Upper lobe of right lung (tissue), 1 donor: ENCODE measurements at places on chromosomes 13 and 19.

DNA sequence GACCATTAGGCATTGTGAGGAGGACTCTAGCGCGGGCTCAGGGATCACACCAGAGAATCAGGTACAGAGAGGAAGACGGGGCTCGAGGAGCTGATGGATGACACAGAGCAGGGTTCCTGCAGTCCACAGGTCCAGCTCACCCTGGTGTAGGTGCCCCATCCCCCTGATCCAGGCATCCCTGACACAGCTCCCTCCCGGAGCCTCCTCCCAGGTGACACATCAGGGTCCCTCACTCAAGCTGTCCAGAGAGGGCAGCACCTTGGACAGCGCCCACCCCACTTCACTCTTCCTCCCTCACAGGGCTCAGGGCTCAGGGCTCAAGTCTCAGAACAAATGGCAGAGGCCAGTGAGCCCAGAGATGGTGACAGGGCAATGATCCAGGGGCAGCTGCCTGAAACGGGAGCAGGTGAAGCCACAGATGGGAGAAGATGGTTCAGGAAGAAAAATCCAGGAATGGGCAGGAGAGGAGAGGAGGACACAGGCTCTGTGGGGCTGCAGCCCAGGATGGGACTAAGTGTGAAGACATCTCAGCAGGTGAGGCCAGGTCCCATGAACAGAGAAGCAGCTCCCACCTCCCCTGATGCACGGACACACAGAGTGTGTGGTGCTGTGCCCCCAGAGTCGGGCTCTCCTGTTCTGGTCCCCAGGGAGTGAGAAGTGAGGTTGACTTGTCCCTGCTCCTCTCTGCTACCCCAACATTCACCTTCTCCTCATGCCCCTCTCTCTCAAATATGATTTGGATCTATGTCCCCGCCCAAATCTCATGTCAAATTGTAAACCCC lies 2.8 kb upstream of the CEACAM5 start:
- H3K27ac ChIP-seq: no peak overlapping the region
- H3K36me3 ChIP-seq: no peaks in the 10 kb centered on the region
- H3K4me3 ChIP-seq: no peak overlapping the region
- DNase-seq: peak; percentile 72
- H3K27me3 ChIP-seq: peaks cover 15% of the 10 kb centered on the region
- no peaks in the 10 kb centered on the region for H3K4me1 ChIP-seq

GRCh38 chr19:3073931-3074595 lies 11.8 kb upstream of the TLE5 start:
- H3K27me3 ChIP-seq: no peaks in the 10 kb centered on the region
- peak overlapping the region; percentile 17 for H3K27ac ChIP-seq
- H3K4me1 ChIP-seq: peaks cover 3% of the 10 kb centered on the region
- H3K4me3 ChIP-seq: no peak overlapping the region

DNA sequence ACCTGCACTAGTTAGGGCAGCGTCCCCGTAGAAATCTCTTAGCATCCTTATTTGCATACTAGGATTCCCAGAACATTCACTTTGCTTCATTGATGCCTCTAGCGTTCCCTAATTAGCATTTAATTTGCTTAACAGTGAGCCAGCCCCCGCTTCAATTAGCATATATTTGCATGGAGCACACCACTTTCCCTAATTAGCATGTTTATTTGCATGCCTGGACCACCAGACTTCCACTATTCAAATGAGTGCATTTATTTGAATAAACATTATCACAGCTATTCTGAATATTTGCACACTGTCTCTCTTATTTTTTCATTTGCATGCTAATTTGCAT lies 69.6 kb downstream of the RYR1 start:
- DNase-seq: no peak
- H3K27me3 ChIP-seq: no peaks in the 10 kb centered on the region
- H3K27ac ChIP-seq: no peak overlapping the region
- H3K36me3 ChIP-seq: no peaks in the 10 kb centered on the region
- H3K4me3 ChIP-seq: no peak overlapping the region

DNA sequence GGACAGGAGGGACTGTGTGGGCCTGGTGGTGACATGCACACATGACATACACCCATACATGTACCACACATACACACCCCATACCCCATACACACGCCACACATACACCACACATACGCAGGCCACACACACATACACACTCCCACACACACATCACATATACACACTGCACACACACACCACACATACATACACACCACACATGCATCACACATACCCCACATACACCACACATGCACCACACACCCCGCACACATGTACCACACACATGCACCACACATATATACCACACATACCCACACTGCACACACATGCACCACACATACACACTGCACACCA lies 76.5 kb upstream of the KCTD15 start:
- no peaks in the 10 kb centered on the region for H3K36me3 ChIP-seq
- H3K4me1 ChIP-seq: no peaks in the 10 kb centered on the region
- DNase-seq: no peak
- no peak overlapping the region for H3K4me3 ChIP-seq

DNA sequence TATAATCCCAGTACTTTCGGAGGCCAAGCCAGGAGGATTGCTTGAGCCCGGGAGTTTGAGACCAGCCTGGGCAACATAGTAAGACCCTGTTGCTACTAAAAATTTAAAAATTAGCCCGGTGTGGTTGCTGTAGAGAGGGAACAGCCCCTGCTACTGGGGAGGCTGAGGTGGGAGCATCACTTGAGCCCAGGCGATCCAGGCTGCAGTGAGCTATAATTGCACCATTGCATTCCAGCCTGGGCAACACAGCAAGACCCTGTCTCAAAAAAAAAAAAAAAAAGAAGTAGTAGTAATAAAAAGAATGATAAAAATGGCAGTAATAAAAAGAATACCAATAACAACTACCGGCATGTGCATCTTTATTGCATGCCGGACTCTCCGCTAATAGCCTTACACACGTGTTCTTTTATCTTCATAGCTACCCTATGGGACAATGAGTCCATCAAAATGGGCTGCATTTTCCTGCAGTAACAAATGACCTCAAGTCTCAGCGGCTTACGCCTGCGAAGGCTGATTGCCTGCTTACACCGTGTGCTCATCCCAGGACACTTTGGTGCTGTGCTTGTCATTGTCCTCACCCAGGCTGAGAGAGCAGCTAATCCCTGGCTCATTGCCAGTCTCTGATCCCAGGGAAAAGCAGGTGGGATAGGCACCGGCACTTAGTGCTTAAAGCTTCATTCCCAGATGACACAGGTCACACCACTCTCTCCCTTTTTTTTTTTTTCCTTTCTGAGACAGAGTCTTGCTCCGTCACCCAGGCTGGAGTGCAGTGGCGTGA lies 14.4 kb upstream of the SYCN start:
- H3K4me3 ChIP-seq: no peak overlapping the region
- no peaks in the 10 kb centered on the region for H3K36me3 ChIP-seq
- no peak for DNase-seq
- H3K4me1 ChIP-seq: no peaks in the 10 kb centered on the region

DNA sequence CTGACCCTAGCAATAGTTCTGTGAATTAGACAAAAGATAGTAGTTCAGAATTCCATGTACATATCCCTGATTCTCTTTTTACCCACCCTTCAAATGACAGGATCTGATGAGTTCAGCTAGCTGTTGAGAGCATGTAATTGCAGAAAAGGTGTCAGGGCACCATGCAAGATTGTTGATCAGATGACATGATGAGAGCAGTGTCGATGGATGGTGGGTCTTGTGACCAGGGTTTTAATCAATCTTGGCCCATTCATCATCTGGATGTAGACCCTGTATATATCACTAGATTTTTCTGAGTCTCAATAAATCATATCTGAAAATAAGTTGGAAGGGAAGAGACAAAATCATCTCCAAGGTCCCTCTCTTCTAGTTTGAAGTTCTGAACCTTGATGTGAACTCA lies 379.0 kb downstream of the OXGR1 start:
- no peak overlapping the region for H3K4me3 ChIP-seq
- DNase-seq: no peak

DNA sequence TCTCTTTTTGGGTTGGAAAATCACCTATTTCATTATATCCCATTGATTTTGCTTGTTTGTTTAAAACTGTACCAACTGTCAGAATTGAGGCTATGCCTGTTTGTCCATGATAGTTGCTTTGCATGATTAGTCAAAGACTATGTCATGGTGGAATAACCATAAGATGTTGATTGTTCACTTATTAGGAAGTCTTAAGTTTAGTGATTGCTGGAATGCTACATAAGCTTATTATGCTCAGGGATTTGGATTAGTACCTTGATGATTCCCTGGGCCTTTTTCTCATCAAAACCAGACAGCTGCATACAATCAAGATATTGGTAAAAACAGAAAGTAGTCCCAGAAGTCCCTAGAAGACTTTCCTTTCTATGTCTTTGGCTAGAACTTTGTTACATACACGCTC lies 954.7 kb downstream of the PCDH9 start:
- H3K36me3 ChIP-seq: no peaks in the 10 kb centered on the region
- no peak for DNase-seq
- H3K4me1 ChIP-seq: no peaks in the 10 kb centered on the region
- H3K4me3 ChIP-seq: no peak overlapping the region
- H3K27me3 ChIP-seq: no peaks in the 10 kb centered on the region

DNA sequence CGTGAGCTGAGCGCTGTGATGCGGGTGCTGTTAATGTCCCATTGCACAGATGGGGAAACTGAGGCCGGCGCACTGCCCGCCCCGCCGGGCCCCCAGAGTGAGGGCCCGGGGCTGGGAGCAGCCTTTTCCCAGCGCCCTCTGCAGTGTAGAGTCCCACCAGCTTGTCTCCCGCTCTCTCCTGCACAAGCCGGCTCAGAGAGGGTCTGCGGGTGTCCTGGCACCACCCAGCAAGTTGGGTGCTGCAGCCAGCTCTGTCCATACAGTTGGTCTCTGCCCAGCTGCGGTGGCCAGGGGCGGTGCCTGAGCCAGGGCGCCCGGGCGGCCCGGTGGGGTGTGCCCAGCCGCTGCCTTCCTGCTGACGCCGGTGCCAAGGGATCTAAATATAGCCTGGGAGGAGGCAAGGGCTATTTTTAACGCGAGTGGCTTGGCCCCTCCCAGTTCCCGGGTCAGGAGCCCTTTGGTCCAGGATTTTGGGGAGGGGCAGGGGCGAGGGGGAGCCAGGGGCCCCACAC lies 19.3 kb downstream of the GADD45B start:
- H3K27me3 ChIP-seq: no peaks in the 10 kb centered on the region
- H3K27ac ChIP-seq: peak overlapping the region; percentile 82
- peak overlapping the region; percentile 63 for H3K4me3 ChIP-seq
- peaks cover 35% of the 10 kb centered on the region for H3K4me1 ChIP-seq

DNA sequence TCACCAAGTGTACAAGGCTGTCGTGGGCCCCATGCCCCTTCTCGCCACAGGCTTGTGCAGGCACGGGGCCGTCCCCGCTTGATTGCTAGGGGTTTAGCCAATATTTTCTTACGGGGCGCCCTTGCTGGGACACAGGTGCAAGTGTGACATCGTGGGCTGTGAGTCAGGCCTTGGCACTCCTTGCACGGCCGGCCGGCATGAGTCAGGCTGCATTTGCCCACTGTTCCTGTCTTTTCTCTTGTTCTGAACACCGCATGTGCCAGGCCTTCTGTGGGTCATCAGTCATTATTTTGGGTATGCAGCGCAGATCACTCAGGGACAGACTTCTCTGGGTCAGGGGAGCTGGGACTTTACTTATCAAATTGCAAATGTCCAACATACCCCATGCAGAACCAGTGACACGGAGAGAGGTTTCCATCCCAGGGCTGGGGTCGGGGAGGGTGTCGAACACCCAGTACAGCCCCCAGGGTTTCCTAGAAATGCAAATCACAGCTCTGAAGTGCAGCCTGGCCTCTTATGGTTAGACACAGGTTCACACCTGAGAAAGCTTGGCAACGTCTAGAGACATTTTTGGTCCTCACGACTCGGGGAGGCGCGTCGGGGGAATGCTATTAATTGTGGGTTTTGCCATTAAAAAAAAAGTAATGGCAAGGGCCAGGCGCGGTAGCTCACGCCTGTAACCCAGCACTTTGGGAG lies 22.5 kb upstream of the KLF2 start:
- H3K27me3 ChIP-seq: no peaks in the 10 kb centered on the region
- H3K4me3 ChIP-seq: no peak overlapping the region
- H3K36me3 ChIP-seq: no peaks in the 10 kb centered on the region
- H3K27ac ChIP-seq: no peak overlapping the region
- no peak for DNase-seq

DNA sequence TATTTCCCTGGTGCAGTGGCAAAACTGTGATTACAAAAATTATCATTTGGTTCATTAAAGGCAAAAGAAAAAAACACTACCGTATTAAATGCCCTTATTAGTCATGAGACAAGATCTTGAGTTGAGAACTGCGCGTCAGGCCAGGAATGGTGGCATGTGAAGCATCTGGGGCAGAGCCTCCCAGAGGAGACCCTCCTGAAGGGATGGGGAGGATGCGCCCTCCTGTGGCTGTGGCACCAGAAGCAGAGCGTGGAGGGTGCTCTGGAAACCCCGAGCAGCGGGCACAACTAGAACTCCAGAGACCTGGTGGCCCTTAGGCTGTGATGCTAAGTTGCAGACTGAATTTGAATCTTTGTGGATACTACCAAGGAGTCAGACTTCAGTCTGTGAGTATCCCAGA lies 11.5 kb downstream of the CUL4A start:
- no peak for DNase-seq
- H3K36me3 ChIP-seq: peaks cover 48% of the 10 kb centered on the region
- H3K4me3 ChIP-seq: no peak overlapping the region
